ENCODE measurements at places on chromosomes 2 and 18.

DNA sequence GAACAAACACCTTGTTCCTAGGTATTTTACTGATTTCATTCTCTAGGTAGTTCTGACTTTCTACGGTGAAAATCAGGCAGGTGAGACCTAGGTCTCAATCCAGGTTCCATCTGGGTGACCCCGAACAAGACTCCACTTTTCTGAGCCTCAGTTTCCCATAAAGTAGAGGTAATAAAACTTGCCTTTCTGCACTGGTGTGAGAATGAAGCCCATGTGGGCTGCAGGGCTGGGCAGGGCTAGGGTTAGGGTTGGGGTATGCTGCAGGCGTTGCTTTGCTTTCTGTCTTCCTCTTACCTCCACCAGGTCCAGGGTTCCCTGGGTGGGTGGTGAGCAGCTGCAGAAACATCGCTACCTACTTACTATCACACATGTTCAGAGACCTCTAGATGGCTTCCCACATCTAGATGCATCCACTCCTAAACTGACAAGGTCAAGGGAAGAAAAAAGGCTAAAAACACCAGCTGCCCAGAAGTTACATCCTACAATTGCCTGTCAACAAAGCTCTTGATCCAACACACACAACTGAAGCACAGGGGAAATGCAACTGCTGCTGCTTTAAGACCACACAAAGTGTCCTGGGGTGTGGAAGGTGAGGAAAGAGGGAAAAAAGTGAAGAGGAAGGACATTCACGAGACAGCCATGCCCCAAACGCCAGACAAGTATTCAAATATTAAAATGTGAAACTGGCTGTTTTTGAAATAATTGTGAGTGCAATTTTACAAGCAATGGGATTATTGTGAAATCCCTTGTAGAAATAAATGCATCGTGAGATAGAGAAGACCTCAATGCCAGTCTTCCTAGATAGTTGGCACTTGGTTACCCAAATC, 23.5 kb downstream of the MBP start:
- no peak for DNase-seq

DNA sequence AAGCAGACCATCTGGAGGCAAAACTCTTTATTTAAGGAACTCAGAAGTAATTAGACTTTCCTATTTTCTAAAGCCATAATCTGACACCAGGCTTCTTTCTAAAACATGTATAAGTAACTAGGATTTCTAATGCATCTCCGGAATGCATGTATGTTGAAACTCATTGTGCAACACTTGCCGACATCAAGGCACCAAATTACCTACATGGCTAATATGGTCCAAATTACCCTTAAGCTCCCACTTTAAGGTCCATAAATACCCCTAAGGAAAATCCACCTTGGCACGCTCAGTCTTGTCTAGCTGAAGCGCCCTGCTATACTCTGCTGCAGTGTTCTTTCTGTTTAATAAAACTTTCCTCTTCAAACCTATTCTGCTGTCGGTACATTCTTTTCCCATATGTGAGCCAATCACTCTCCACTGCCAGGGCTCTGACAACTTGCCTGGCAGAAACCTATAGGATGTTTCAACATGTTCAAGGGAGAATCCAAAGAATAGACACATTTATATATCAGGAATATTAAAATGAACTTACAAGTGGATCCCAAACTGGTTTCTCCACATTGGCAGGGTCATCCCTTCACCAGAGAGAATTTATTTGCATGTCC, 171.9 kb downstream of the GALNT1 start:
- DNase-seq = no peak

GRCh38 chr18:31325051-31325450, 7.1 kb downstream of the DSG1 start:
- no peak for DNase-seq

- DNase-seq = no peak
Observed at GRCh38 chr2:126934809-126935208, 36.1 kb downstream of the TEX51 start.

DNA sequence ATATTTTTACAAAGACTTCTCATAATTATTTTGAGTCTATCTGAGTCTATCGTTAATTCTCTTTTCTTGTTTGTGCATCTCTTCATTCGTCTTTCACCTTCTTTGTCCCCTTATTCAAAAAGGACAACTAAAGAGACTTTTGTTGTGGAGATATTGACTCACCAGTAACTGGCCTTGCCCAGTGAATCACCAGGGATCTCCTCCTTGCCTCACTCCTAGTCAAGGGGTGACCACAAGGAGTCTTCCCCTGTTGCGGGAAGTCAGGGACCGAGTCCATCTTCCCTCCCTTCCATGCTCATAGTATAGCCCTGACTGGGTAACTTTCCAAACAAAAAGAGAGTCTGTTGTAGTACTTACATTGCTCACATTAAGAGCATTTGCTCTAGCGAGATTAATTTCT, 158.9 kb downstream of the NEB start:
- no peak for DNase-seq

DNA sequence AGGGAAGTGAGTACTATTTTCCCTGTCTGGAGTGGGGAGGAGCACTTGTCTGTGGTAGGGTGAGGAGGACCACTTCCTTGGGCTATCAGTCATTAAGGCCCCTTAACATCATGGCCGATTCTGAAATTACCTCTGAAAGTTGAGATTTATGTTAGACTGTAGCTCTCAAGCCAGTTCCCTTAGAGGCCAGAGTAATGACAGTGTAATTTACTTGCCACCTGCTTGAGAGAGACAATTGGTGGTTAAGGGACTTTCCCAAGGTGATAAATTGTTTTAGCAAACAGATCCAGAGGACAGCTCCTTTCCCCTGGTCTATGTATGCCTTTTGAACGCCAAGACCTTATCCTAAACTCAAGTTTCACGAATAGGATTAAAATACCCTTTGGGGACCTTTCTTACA, 56.1 kb downstream of the NEDD4L start:
- DNase-seq = no peak

DNA sequence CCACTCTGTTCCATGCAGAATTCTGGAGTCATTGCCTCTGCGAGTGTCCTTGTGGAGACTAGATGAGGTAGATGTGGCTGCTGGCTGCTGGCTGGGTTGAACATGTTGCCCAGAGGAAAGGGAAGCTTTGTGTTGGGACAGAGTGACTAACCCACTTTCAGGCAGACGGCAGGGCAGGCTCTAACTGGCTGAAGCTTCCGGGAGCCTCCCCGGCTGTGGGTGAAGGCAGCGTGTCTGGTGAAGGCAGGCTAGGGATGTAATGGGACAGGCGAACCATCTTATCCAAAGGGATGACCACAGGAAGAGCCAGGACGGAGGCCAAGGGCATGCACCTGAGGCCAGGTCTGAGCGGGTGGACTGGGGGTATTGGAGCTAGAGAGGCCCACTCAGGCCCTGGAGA, 16.0 kb downstream of the ASPRV1 start:
- DNase-seq = no peak

DNA sequence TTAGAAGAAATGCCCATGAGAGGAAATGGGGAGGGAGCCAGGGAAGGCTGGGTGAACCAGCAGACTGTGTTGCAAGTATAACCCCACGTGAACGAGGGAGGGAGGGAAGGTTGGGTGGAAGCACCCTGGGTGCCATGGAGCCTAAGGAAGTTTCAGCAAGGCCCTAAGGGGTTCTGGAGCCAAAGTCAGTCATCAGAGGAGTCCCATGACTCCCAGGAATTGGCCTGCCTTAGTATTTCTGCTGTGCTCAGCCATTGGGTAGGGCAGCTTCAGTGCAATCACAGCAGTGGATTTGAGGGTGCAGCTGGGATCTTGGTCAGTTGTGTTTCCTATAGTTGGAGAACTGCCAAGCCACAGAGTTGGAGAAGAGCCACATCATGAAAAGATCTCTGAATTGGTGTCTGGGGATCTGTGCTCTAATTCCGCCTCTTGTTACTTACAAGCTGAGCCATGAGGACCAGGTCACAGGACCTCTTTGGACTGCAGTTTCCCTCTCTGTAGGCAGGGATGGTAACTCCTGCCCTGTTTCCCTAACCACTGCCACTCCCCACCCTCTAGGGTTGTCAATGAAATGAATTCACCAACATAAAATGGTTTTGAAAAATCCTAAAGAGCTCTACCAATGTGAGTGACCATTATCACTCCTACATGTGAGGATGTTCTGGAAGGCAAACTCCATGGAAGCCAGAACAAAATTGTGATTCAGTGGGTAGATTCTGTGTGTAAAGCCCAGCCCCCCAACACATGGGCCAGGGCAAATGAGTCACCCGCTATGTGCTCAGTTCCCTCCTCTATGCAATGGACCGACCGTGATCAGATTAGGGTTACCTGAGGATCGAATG, 108.9 kb downstream of the CLIP4 start:
- DNase-seq = no peak
